ENCODE measurements at places on chromosomes 2 and 18.

- no peak for DNase-seq
Observed at GRCh38 chr2:153391131-153391530, 87.4 kb downstream of the RPRM start.

GRCh38 chr2:153474876-153475435 lies 3.6 kb downstream of the RPRM start:
- no peak for DNase-seq

GRCh38 chr2:579961-580360 lies 97.2 kb downstream of the TMEM18 start:
- DNase-seq, result no peak

DNA sequence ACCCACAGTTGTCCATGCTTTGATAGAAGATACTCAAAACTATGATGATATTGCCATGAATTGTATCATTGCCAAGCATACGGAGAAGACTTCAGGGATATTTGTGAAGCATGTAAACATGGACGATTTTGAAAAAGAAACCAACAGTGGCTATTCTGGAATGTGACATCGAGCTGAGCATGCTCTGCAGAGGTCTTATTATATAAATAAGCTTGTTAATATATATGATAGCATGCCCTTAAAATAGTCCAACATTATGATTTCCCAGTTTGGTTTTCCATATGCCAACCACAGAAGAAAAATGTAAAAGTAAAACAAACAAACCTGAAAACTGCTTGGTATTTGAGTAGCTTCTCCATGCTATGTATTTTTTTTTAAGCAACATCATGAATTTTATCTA lies 159.1 kb downstream of the LNPK start:
- DNase-seq, result no peak

DNA sequence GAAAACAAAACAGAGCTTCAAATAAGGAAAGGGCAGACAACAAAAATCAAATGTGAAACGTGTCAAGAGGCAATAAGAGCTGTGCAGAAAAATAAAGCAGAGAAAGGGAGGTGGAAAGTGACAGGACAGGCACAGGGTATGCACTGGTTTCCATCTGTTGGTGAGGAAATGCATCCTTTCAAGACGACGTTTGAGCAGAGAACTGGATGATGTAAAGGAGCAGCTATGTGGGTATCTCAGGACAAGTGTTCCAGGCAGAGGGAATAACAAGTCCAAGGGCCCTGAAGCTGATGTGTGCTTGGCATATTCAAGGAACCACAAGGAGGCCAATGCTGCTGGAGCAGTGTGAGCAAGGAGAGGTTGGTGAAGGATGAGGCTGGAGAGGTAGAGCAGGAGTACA lies 168.9 kb upstream of the SERPINE2 start:
- no peak for DNase-seq

GRCh38 chr2:60836491-60836890 lies 44.9 kb upstream of the REL start:
- no peak for DNase-seq

GRCh38 chr2:205731583-205731981 lies 49.3 kb downstream of the NRP2 start:
- no peak for DNase-seq

GRCh38 chr18:46152436-46152807 lies 48.2 kb downstream of the HAUS1 start:
- no peak for DNase-seq

- no peak for DNase-seq
Observed at GRCh38 chr2:51213826-51214225, 181.9 kb upstream of the NRXN1 start.

DNA sequence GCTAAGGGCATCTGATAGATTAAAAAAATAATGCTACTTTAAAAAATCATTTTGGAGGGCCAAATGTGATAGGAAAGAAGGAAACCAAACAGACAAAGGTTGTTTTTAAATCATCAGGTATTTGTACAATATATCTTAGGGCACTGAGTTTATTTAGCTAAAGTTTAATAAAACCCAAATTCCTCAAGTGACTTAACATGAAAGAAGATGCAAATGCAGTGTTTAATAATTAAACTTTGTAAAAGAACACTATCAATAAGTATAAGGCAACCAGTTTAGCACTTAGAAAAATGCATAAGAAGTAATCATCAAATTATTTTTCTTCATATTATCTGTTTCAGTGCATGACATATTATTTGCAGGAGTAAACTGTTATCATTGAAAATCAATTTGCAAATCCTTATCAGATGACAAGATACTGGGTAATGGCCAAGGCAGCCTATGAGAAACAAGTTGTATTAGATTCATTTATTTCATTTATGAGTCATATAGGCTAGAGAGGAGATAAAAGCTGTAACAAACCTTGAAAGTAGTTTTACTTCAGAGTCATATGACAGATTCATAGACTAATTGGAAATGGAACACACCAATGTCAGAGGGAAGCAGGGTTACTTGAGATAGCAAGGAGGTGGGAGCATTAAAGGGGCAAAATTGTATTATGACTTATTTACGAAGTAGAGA lies 165.5 kb downstream of the GCA start:
- no peak for DNase-seq

DNA sequence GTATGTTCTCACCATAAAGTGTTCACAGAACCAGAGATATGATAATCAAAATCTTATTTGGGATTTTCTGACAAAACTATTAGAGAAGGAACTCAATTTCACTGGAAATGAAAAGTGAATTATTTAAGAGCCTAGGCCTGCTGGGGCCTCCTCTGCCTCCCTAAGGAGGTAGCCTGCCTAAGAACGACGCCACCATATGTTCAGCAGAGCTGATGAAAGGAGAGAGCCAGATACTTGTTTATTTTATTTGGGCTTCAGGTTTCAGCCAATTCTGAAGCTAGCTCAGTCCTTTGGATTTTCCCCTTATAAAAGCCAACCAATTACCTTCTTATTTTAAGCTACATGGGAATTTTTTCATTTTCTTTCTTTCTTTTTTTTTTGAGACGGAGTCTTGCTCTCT lies 433.1 kb upstream of the MAP2 start:
- no peak for DNase-seq

GRCh38 chr2:239827523-239827890 lies 197.6 kb downstream of the NDUFA10 start:
- DNase-seq, result no peak

DNA sequence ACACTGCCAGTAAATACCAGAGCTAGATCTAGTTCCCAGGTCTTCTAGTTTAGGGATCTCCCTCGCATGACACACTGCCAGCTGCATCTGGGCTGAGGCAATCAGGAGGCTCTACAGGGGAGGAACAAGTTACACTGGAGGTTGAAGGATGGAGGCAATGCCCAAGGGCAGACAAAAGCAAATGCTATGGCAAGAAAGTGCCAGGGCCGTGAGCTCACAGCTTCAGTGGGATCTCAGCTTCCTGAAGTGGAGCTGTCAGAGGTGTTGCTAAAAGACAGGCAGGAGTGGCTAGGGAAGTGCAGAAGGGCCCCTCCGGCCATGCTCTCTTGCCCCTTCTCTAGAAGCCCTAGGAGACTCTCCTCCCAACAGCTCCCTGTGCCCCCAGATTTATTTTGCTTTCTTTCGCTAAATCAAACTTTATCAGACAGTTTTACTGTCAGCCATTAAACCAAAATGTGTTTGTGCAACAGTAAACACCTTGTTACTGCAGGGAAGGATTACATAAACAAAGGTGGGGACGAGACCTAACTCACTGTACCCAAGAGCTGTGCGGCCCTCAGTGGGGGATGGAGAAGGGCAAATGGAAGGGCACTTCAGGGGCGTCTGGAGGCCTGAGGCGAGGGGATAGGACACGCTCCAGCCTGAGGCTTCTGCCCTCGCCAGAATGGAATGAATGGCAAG lies 39.4 kb upstream of the PKDCC start:
- DNase-seq, result no peak

DNA sequence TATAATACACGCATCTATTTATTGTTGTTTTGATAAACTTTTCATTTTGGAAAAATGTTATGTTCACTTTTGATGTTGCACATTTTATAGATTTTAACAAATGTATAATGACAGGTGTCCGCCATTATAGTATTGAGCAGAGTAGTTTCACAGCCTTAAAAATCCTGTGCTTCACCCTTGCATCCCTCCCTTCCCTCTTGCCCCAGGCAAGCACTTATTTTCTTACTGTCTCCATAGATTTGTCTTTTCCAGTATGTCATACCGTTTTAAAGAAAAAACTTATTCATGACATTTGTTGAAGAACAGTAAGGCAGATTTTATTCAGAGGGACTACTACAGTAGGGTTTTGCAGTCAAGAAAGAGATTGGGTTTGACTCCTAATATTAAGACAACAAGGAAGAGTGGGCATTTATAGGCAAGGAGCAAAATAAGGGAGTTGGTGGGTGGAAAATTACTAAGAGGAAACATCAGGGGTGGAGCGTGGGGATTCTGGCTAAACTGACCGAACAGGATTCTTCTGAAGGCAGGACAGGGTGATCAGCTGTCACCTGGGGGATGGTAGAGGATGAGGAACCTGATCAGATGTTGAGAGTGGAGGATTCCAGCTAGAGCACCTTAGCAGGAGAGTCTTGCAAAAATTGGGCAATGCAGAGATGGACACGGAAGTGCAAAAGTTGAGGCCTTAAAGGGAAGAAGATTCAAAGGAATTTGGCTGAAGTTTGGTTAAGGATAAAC lies 108.8 kb downstream of the NCK2 start:
- no peak for DNase-seq

GRCh38 chr2:157760949-157761348 lies 115.2 kb downstream of the ACVR1 start:
- DNase-seq, result no peak

DNA sequence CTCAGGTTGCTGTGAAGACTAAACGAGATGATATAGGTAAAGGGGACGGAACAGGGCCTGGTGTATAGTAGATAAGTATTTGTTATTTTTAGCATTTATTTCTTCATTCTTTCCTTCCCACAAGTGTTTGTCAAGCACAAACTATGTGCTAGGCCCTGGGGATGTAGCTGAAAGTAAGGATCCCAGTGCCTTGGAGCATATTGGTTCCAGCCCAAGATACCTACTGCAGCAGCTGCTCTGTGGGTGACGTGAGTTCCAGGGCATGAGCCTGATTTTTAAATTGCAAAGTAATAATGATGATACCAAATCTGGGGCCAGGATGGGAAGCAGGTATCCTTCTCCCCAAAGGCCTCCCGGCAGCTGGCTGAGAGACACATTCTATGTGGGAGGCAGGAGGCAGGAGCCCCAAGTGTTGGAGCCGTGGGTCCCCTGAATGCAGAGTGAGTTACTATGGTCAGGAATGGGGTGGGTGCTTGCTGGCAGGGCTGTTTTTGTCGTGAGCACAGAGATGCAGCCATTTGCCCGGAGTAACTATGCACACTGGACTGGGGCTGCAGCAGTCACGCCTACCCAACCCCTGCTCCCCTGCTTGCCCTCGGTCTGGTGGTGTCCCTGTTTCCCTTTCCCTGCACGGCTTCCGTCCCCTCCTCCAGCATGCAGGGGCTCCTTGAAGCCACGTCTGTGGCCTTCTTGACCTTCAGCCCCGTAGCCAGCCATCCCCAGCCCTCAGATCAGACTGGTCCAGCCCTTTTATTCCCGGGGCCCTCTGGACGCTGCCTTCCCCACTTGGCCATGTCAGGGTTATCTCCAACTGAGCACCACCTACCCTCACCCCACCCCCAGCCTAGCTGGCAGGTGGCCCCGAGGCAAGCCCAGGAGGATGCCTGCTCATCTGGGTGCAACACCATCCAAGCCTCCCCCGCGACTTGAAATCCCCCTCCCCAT lies 52.4 kb downstream of the INHBB start:
- DNase-seq, result no peak

All from activated CD4-positive, alpha-beta T cell treated with anti-CD3 and anti-CD28 coated beads, Interleukin-2, amount 50 U/mL, for 1 hour (primary cell).